Activated naive CD4-positive, alpha-beta T cell treated with anti-CD3 and anti-CD28 coated beads for 36 hours (primary cell): ENCODE measurements at places on chromosomes 3 and 15.

- H3K36me3 ChIP-seq = peaks cover 8% of the 10 kb centered on the region
- no peaks in the 10 kb centered on the region for H3K27me3 ChIP-seq
- no peak overlapping the region for H3K4me3 ChIP-seq
- peak; percentile 46 for DNase-seq
Measured at GRCh38 chr3:81581966-81582599, 179.4 kb downstream of the GBE1 start.

DNA sequence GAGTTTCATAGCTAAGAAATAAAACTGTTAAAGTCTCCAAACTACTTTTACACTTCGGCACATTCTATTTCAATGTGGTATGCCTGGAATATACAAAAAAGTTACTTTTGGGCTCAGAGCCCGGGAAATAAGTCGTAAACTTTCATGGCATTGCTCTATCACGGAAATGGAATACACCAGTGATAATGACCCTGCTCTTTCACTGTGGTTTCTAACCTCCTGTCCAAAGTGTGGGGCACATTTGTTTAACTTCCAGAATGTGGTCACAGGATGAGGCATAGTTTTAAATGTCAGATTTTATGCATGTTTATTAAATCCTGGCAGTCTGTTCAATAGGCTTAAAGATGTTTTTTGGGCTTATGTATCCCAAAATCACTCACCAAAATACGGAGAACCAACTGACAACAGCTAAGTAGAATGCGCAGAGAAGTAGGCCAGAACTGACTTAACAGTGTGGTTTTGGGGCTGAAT, 5.1 kb downstream of the CXCR6 start:
- H3K36me3 ChIP-seq = peaks cover 59% of the 10 kb centered on the region
- no peak for DNase-seq
- peaks cover 20% of the 10 kb centered on the region for H3K4me1 ChIP-seq
- H3K27ac ChIP-seq = no peak overlapping the region

GRCh38 chr15:39084674-39085530, 496.0 kb upstream of the THBS1 start:
- peak; percentile 7 for DNase-seq
- no peaks in the 10 kb centered on the region for H3K27me3 ChIP-seq
- no peaks in the 10 kb centered on the region for H3K36me3 ChIP-seq
- H3K27ac ChIP-seq = no peak overlapping the region
- no peak overlapping the region for H3K4me3 ChIP-seq

DNA sequence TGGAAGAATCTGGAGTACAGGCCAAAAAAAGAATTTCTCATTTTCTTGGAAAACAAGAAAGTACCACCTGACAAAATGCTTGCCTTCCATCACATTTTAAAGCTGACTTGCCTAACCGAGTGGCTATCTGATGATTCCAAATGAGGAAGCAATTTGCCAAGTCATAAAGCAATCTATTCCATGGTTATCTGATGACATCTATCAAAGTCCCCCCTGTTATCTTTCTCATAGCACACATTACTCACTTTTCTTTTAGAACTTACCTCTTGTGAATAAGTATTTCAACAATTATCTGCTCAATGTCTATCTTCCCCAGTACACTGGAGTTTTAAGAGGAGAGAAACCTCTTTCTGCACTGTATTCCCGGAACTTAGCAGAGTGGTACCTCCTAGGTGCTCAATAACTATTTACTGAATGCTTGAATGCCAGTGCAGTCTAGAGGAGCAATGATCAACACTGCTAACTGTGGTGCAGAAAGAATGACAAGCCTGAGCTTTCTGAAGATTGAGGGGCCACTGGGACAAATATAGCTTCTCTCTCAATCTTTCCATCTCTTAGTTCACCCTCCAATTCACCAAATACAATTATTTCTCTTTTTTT, 186.3 kb upstream of the ATP11B start:
- peaks cover 3% of the 10 kb centered on the region for H3K27me3 ChIP-seq
- no peak overlapping the region for H3K27ac ChIP-seq
- DNase-seq = no peak
- no peak overlapping the region for H3K4me3 ChIP-seq
- no peaks in the 10 kb centered on the region for H3K4me1 ChIP-seq
- H3K36me3 ChIP-seq = no peaks in the 10 kb centered on the region
